ENCODE measurements at places on chromosomes 3 and 15.

- no peak for DNase-seq
Measured at GRCh38 chr3:138082085-138082991, 33.1 kb downstream of the DZIP1L start.

- no peak for DNase-seq
Measured at GRCh38 chr3:112779558-112780480, 66.8 kb downstream of the CD200R1L start.

GRCh38 chr3:172749230-172749965, 1.1 kb upstream of the ECT2 start:
- no peak for DNase-seq

DNA sequence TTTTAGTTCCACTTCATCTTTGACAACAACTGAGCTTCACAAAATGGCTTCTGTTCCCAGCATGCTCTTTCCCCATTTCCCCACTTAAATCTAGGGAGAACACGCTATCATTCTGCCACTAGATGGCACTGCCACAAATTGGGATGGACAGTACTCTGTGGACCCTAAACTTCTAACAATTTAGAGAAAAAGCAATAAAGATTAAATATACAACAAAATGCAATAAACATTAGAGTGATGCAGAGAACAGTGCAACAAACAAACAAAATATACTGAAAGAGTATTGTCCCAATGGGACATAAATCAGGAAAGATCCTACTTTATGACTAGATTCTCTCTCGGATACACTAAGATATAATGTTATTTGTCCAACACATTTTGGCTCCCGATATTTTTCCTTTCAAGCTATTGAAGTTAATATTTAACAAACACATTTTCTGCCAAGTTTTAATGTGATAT, 169.7 kb upstream of the TMCO5A start:
- DNase-seq: no peak

GRCh38 chr3:104781112-104781511, 585.6 kb upstream of the ALCAM start:
- no peak for DNase-seq

GRCh38 chr3:40980467-40980866, 218.8 kb upstream of the CTNNB1 start:
- DNase-seq: no peak

- no peak for DNase-seq
Measured at GRCh38 chr3:176590722-176591121, 606.6 kb downstream of the TBL1XR1 start.

- DNase-seq: no peak
Measured at GRCh38 chr3:44932271-44932670, 43.7 kb downstream of the ZDHHC3 start.

- DNase-seq: no peak
Measured at GRCh38 chr3:76724706-76725105, 315.2 kb upstream of the ROBO2 start.

DNA sequence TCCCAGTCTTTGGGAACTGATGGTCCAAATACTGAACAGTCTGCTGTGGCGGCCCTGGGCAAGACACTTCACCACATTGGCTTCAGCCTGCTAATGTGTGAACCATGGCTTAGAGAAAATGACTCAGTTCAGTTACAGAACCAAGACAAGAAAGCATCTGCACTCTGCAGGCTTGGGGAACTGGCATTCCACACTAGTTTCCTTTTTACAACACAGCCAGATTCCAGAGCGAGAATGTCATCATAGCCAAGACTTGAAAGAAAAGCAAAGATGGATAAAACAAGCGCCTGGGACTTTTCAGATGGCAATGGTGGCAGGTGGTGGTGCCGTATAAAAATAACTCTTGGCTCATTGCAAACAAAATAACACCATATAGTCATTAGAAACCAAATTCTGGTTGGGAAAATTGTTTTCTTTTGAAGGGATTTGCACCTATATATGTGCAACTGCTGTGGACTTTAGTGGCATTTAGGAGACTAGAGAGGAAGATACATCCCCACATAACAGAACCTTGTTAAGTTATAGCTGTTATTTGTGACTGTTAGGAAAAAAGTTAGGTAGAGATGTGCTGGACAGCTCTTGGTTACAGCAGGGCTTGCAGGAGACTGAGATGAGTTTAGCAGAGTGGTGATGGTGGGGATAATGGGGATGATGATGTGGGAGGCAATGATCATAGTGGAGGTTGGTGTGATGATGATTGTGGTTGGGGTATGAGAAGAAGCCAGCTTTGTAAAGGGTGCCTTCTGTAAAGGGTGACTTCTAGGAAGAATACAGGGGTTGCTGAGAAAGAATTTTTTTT, 273.6 kb downstream of the THRB start:
- no peak for DNase-seq

DNA sequence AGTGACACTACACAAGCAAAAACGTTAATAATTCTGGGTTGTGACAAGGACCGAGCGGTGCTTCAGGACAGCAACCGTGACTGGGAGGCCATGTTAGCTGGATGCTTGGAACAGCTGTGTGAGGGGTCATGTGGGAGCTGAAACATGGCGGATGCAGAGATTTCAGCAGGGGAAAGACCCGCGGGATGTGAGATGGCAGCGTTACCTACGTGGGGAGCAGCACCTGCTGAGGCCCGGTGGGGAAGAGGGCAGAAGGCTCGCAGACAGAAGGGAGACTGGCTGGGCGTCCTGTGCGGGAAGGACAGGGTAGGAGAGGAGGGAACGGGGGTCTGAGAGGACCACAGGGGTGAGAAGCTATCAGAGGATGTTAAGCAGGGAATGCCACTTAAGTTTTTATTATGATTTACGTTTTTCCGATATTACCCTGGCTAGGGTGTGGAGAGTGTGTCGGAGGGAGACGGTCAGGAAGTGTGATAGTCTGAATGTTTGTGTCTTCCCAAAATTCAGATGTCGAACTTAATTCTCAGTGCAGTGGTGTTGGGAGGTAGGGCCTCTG, 228.8 kb upstream of the LYSMD4 start:
- DNase-seq: no peak

DNA sequence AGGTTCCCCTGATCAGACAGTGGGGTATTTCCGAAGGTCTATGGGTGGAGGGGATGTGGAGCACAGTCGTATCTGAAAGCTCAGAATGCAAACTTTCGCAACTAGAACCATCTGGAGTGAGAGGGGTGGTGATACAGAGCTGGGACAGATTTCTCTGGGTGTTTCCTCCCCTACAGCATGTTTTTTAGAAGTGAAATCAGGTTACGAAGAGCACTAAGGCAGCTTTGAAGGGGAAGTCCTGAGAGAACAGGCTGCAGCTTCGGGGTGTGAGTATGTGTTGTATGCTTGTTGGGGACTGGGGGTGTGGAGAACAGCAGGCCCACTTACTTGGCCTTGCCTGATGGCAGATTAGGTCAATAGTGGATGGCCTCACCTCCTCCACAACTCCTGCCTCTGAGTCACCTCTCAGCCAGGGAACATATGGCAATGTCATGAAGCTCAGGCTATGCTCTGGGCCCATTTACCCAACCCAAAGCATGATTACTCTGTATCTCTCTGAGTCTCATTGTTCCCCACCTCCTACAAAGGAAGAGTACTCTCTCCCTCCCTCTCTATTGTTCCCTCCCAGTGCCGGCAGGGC, 107.2 kb upstream of the RASGRP1 start:
- peak; percentile 39 for DNase-seq

GRCh38 chr3:90080988-90081387, 973.6 kb downstream of the EPHA3 start:
- no peak for DNase-seq

- no peak for DNase-seq
Measured at GRCh38 chr3:11706604-11707003, 62.9 kb upstream of the VGLL4 start.

- DNase-seq: no peak
Measured at GRCh38 chr3:15636028-15636709, 34.6 kb downstream of the BTD start.

DNA sequence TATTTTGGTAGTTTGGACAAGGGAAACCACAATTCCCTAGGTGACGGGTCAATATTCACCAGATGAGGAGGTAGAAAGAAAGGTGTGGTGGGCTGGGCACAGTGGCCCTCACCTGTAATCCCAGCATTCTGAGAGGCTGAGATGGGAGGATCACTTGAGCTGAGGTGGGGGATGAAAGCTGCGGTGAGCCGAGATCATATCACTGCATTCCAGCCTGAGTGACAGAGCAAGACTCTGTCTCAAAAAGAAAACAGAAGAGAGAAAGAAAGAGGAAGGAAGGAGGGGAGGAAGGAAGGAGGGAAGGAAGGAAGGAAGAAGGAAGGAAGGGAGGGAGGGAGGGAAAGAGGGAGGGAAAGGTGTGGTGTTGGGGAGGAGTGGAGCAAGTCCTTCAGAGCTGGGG, 56.1 kb upstream of the RNF7 start:
- no peak for DNase-seq

DNA sequence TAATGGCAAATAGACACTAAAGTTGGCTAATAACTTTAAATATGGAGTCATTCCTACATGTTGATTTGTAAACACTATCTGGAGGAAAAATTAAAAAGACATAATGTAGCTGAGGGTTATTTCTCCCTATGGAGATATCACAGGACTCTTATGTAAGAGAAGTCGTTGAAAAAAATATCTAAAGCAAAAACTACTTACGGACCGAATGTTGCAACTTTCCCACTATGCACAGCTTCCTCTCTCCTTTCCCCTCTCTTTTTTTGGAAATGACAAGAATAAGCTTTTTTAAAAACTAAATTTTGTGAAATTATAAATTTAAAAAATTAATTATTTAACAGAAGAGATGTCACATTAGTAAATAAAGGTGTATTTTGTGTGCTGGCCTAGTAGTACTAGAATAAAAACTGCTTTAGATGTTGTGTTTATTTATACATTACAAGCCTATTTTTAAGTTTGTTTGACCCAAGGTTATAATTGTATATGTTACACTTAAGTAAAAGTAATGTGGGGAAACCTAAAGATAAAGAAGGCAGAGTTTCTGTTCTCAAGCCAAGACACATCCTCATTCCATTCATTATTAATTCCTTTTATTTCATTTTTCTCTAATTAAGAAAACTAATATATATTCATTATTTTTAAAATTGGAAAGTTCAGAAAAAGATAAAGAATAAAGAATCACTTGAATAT, 20.7 kb upstream of the PPARG start:
- DNase-seq: no peak

- no peak for DNase-seq
Measured at GRCh38 chr3:14806641-14807263, 12.0 kb upstream of the FGD5 start.

DNA sequence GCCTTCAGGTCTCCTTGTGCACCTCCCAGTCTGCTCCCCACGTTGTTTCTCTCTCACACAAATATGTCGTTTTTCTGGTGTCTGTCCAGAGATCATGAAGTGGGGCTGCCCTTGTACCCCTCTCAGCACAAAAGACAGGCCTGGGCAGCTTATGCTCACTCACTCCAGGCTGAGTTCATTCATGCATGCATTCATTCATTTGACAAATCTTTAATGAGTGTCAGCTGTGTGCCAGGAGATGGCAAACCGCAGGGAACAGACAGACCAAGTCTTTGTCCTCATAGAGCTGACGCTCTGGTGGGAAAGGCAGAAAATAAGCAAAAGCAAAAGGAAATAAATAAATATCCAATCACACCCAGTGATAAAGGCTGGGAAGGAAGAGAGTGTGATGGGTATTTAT, 7.6 kb upstream of the TRH start:
- DNase-seq: no peak

- DNase-seq: no peak
Measured at GRCh38 chr3:25513642-25514266, 85.7 kb downstream of the RARB start.

- DNase-seq: no peak
Measured at GRCh38 chr15:50753463-50753862, 12.0 kb downstream of the SPPL2A start.

GRCh38 chr3:14406336-14406735, 3.9 kb downstream of the SLC6A6 start:
- no peak for DNase-seq

- no peak for DNase-seq
Measured at GRCh38 chr3:66363148-66363547, 137.7 kb downstream of the LRIG1 start.

GRCh38 chr3:173709026-173709425, 311.5 kb downstream of the NLGN1 start:
- DNase-seq: no peak

DNA sequence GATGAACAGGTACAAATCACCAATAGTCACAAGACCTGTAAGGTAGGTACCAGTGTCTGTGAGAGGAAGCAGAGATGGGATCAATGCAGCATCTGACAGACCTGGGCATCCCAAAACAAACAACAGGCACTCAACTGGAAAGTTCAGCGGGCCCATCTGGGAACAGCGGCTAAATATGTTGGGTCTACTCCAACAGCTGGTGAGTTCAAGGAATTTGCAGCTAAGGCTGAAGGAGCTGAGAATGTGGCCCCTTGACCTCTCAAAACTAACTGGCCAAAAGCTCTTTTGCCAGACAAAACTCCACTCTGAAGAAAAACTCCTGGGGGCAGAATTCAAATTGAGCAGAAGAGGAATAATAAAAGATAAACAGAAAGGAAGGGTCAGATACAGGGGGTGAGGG, 24.4 kb downstream of the AVEN start:
- no peak for DNase-seq

- no peak for DNase-seq
Measured at GRCh38 chr15:52496175-52496574, 32.5 kb downstream of the MYO5A start.

DNA sequence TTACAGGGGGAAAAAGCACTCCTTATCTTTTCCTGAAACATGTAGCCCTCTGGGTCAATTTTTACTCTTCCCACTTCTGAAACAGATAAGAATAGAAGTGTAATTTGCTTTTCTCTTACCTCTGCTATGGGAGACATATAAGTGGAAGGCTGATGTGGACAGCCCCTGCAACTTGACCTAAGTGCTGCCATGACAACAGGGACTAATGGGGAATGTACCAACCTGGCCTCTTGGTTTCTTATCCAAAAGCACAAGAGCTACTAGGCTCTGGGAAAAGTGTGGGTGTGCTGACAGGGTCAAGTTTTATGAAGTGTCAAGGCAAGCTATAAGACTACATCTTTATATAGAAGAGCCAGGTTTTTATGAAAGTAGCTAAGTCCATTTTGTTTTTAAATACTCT, 1246.5 kb downstream of the OTOL1 start:
- DNase-seq: no peak

GRCh38 chr3:108004647-108005046, 86.2 kb downstream of the CD47 start:
- no peak for DNase-seq

- no peak for DNase-seq
Measured at GRCh38 chr15:98920091-98920880, 87.3 kb downstream of the PGPEP1L start.

DNA sequence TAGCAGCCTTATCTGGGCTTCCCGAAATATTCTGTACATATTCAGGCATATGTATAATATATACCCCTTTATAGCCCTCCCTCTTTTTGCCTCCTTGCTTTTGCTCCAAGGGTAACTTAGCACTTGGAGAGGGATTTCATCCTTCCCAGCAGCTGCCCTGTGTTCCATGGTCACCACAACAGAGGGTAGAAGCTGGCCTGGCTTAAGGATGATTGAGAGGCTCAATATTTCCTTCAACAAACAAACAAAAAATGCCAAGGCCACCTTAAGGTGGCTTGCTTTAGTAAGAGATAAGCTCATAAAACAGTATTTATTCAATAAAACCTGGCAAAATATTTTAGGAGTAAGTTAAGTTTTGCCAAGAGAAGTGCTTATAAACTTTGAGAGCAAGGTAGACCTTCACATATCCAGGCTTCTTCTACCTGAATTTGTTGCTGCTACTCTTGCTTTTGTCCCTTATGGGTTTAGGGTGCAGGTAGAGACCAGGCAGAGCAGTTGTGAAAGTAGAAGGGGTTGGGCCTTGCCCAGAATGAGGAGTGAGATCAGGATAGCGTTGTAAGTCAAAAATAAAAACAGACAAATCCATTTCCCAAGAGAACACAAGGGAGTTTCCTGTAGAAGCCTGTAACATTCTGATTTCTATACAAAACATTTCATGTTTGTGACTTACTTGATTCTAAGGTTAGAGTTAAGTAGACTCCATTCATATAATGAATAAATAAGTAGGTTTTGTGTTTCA, 52.7 kb upstream of the ATOSA start:
- DNase-seq: no peak
